ENCODE measurements at places on chromosomes 11 and 22.

- DNase-seq = no peak
Observed at GRCh38 chr11:64880240-64881001, 2.0 kb upstream of the EHD1 start.

GRCh38 chr11:103367650-103368049 lies 258.4 kb downstream of the DYNC2H1 start:
- DNase-seq = no peak

DNA sequence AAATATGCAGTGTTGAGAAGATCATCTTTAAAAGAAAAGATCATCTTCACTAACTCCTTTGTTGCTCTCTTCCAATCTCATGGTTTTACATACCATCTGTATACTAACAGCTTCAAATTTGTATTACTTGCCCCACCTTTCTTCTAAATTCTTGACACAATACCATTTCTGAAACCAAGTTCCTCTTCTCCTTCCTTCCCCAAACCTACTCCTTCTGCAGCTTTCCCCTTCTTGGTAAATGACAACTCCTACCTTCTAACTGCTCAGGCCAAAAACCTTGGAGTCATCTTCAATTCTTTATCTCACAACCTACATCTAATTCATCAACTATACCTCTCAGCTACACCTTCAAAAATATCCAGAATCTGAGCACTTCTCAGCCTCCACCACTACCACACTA lies 9.3 kb downstream of the PRCP start:
- no peak for DNase-seq

GRCh38 chr11:69702769-69703452 lies 911 bp downstream of the FGF19 start:
- DNase-seq = no peak

DNA sequence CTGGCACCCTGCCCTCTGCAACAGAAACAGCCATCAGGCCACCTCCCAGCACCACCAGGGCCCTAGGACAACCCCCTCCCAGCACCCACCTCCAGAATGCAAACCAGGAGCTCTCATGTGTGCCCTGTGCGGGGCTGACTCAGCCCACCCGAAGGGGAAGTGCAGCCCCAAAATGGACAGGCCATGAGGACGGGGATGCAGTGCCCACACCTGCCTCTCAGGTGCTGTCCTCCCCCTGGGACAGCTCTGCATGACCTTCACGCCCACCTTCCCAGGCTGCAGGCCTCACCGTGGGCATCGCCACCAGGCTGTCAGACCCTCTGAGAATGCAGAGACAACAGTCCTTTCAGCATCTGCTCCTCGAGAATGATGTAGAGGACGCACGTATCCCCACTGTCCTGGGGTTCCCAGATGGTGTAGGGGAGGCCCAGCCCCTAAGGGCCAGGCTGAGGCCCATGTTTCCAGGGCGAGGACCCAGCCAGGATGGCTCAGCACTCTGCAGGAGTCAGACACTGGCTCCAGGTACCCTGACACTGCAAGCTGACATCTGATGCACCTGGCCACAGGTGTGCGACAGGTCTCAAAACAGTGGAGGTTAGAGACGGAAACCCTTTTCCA lies 13.5 kb downstream of the MOB2 start:
- no peak for DNase-seq

GRCh38 chr11:105032495-105032894 lies 2.4 kb downstream of the CASP1 start:
- DNase-seq = no peak

DNA sequence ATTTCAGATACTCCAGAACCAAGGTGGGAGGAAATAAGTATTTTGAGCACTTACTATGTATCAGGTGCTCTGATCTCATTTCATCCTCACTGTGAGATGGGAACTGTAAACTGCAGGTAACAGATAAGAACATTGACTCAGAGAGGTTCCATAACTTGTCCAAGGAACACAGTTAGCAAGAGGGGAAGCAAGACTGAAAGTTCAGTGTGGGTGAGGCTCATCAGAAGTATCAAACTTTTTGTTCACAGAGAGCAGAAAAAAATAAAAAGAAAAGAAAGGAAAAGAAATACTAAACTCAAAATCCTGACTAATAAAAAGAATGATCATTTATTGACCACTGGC lies 37.1 kb downstream of the RAB30 start:
- no peak for DNase-seq

DNA sequence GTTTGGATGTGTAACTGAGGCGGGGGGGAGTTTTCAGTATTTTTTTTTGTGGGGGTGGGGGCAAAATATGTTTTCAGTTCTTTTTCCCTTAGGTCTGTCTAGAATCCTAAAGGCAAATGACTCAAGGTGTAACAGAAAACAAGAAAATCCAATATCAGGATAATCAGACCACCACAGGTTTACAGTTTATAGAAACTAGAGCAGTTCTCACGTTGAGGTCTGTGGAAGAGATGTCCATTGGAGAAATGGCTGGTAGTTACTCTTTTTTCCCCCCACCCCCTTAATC lies 2.3 kb downstream of the MALAT1 start:
- no peak for DNase-seq

DNA sequence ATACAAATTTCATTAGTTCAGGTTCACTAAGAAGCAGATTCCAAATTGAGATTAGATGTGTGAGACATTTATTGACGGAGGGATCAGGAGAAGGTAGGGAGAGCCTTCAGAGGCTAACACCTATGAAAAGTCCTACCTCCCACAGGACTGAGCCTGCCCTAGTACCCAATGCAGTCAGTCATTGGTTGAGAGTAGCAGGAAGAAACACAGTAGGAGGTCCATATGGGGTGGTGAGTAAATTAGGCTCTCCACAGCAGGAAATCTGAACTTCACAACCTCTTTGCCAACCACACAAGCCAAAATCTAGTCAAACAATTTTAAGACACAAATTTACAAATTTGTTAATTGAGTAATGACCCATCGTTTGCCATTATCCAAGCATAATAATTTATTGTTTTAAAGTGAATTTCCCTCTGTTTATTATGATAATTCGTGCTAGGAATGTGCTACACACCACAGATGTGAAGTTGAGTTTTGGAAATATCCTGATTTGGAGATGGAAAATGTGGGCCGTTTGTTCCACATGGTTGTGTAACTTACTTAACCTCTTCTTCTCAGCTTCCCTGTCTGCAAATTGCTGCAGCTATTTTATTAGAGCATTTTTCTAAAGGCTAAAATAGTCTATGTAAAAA lies 542.1 kb downstream of the ETS1 start:
- DNase-seq = no peak

GRCh38 chr11:83449338-83449913 lies 163.3 kb upstream of the CCDC90B start:
- no peak for DNase-seq

DNA sequence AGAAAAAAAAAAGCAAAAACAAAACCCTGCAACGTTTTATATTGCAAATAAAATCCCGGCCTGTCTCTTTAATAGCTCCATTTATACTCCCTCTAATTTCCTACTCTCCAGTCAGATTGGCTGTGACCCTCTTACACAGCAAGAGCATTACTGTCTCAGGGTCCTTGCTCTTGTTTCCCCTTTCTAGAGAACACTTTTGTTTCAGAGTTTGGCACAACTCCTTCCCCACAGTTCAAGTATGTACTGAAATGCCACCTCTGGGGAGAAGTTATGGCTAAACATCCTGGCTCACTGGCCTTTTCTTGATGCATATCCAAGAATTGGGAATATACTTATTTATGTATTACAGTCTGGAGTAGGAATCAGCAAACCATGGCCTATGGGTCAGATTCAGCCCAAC lies 2.6 kb downstream of the CASP12 start:
- DNase-seq = no peak

- no peak for DNase-seq
Observed at GRCh38 chr11:117072517-117073461, 25.4 kb downstream of the SIK3 start.

- no peak for DNase-seq
Observed at GRCh38 chr11:134503100-134503499, 91.1 kb upstream of the B3GAT1 start.

GRCh38 chr11:84103096-84103495 lies 816.9 kb upstream of the CCDC90B start:
- DNase-seq = no peak

GRCh38 chr11:93484716-93485115 lies 58.5 kb downstream of the SMCO4 start:
- DNase-seq = no peak

DNA sequence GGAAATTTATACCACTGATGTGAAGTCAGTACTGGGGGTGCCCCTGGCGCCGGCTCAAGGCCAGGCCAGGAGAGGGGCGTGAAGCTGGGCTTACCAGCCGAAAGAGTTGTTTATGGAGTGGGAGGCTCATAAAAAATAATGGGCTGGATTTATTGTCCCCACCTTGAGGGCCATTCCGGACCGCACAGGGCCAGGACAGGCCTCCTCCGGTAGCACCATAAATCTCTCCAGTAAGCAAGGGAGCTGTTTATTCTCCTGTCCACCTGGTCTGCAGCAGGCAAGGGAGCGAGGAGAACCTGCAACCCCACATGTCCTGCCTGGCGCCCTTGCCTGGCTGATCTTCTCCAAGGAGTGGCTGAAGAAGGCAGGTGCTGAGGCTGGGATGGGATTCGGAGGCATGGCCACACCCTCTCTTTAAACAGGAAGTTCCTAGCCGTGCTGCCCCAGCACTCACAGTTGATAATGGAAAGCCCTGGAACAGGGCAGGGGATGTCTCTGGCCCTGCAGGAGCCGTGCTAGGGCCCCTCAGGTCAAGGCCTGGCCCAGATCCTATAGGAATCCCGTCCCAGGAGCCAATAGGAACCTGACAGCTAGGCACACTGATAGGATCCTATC lies 65.1 kb downstream of the SCUBE1 start:
- no peak for DNase-seq

DNA sequence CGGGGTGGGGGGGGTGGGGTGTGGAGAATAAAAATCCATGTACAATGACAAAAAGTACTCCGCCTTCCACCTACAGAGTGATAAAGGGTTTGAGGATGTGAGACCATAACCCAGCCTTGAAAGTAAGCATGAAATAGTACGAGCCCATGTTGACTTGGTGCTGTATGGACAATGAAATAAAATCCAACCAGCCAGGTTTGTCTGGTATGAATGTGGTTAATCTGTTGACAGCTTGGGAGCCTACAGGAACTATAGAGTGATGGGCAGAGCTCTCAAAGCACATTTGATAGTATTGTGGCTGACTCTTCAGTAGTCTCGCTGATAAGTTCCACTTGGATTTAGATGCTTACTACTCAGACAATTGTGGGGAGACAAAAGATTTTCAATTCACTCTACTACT lies 48.8 kb upstream of the CD44 start:
- no peak for DNase-seq

DNA sequence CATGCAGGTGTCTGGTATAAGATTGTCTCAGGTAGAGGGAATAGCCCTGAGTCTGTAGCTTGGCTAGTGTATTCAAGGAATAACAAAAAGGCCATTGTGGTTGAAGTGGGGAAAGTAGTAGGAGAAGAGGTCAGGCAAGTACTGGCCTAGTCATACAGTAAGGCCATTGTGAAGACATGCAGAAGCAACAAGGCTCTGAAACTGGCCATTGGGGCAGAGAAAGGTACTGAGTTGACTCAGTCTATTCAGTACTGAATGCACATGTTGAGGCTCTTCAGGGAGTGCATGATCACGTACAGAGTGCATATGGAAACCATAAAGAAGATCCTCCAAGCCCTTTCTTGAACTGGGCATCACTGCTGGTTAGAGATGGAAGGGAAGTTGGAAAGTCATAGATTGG lies 477.6 kb downstream of the SOX6 start:
- DNase-seq = no peak
